Immature natural killer cell (primary cell): ENCODE measurements at places on chromosomes 7 and 10. TPM values are rescaled to one million over a fixed set of nuclear protein-coding genes. Genes with fewer than 3 reads are reported as not detected.
A peak's percentile ranks its signal among the peaks of the same experiment; 100 is the strongest.

DNA sequence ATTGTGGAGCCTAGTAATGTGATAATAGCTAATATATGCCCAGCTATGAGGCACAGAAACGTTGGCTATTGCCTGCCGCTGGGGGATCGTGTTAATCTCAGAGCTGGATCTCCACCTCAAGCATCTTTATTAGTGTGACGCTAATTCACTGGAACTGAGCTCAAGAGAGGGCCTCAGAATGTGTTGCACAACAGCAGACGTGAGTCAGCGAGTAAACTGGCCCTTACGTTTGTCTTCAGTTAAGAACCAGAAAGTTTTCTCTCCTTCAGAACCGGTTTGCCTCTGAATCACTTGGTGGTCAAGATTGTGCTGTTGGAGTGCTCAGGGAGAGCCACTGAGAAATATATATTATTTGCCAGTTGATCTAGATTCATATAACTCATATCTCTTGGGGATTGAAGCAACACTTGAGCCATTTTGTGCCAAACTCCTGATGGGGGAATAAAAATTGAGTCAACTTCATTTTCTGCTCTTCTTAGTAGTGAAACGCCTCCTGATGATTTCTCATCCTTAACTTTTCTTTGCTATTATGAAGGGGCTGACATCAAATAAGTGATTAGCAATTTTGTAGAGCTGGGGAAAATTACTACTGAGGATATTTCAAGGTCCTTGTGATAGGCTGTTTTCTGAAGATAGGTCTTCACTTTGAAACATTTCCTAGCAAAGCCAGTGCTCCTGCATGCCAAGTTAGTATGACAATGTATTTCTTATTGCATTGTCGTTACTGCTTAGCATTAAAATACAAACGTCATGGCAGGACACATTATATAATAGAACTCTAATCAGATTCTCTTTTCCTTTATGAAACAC, 22.3 kb downstream of the BZW2 start:
- no peak for DNase-seq

- no peak for DNase-seq
These were observed 125.9 kb upstream of the HPS1 start for GRCh38 chr10:98572594-98572993.

- DNase-seq = peak; percentile 24
These were observed 19.8 kb downstream of the ERCC6 start for GRCh38 chr10:49518982-49519578.

GRCh38 chr7:152512706-152513105, 76.9 kb upstream of the KMT2C start:
- peak; percentile 7 for DNase-seq

DNA sequence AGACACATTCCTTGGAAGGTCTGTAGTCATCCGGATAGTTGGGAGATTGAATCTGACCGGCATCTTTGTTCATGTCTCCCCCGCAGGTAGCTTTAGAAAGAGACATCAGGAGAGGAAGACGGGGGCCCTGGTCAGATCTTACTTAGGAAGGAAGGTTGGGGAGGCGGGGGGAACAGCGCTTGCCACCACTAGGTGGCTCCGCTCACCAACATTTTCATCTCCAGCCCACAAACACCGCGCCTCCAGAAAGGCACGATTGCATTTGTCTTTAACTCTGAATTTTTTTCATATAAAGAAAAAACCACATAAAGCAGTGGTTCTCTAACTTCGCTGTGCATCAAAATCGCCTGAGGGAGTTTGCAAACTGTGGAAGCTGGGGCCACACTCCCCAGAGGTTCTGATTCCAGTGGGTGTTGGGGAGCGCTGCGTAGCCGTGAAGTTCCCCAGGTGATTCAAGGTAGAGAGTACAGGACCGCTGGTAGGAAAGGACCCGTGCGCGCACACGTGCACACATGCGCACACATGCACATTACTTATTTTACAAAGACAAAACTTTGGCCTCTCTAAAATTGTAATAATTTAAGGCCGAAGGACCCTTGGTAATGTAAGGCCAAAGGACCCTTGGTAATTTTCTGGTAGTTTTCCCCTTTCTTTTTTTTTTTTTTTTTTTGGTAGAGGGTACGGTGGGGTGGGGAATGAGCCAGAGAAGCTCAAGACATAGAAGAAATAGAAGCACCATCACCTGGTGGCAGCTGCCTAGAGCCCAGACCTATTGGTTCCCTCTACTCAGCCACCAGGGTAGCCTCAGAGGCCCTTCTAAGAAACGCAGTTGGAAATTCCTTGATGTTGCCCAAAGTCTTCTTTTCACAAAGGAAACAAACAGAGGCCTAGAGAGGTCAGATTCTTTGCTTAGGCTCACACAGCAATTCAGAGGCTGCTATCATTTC, 37.4 kb upstream of the OPALIN start:
- peak; percentile 42 for DNase-seq

DNA sequence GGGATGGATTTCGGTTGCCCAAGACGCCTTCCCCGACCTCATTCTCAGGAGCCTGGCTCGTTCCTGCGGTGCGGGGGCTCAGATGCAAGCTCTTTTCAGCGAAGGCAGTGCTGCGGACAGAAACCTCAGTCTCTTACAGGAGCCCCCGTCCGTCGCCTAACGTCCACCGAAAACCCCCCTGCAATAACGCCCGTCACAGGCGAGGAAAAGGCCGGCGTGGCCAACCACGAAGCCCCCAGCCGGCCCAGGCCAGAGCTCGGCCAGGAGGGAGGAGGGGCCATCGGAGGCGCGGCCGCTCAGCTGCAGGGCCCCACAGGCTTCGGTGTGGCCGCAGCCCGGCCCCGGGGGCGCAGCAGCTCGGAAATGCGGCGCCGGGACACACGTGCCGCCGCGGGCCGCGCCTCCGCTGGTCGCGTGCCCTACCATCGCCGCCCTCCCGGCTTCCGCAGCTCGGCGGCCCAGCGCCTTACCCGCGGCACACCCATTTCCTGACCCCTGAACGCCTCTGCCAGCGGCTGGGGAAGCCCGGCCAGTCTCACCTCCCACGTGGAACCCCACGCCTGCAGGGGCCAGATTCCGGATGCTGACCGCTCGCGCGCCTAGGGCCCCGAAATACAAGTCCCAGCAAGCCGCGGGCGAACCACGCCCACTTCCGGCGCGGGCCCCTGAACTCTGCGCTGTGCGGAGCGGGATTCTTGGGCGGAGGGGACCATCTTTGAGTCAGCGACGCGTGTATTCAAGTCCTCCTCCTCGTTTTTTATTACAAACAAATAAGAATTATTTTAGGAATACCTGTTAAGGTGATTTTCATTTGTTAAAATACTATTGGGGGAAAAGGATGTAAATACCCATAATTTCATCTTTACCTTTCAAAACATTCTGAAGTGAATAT, at the start of gene ZNF239:
TSS of gene ZNF239 (minus strand) at position 616 of the 892 bp plus-strand sequence. CDS start 16,537 bp downstream, outside the sequence.
- peak; percentile 92 for DNase-seq

DNA sequence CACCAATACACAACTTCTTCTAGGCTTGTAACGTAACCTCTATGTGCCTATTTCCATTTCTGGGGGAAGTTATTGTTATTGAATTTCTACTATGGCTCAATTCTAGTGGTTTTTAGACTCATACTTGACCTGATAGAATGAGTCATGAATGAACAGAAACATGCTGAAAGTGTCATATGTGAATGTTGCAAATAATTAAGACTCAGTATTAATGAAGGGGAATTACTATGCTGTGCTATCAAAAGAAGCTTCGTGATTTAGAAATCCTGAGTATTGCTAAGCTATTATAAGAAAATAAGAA, 135.1 kb upstream of the ZWINT start:
- DNase-seq = no peak

DNA sequence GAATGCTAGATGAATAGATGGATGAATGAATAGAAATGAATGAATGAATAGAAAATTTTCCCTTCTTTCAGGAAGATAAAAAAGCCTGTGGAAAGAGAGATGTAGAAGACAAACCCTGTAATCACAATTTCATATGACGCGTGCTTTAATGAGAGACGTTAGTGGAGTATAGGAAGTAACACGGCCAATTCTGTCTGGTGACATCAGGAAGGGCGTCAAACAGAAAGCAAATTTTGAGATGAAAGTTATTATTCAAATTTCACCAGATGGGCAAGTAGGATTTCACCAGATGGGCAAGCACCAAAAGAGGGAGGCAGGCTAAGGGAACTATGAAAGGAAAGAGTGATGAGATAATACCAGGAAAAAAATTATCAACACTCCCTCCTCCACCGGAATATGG, 128.9 kb upstream of the PRSS1 start:
- DNase-seq = no peak

DNA sequence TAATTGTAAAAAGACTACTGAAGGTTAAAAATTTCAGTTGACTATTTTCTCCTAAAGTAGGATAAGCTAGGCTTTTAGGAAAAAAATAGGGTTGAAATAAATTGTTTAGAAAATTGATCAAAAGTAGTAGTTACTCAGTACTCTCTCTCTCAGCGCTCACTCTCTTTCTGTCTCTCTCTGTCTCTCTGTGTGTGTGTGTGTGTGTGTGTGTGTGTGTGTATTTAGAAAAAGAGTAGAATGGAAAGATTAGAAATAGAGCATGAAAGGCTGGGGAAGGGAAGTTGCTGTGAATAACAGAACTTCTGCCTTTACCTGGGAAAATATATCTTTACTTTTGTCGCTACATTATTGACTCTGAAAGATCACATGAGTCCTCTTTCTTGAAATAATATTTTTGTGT, 20.6 kb downstream of the ADK start:
- no peak for DNase-seq

- no peak for DNase-seq
These were observed 24.9 kb upstream of the KNDC1 start for GRCh38 chr10:133135116-133135465.

- no peak for DNase-seq
These were observed 68.0 kb upstream of the PRR15 start for GRCh38 chr7:29495653-29496052.

- DNase-seq = no peak
These were observed 121.1 kb upstream of the ZEB1 start for GRCh38 chr10:31197886-31198285.

DNA sequence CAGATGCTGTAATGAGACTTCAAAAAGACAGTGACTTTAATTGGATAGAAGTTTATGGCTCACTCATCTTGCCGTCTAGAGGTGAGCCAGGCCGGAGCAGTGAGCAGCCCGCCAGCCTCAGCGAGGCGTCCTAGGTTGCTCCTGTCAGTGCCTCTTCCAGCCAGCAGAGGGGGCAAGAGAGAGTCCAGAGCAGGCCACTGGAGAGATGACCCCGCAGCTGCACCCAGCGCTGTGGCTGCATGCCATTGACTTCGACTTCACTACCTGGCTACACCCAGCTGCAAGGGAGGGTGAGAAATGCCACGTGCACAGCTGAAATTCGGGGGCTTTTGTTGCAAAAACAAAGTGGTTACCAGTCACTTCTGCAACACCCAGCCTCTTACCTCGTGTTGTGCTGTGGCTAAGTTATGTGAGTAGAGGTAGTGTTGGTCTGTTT, 26.5 kb downstream of the NUB1 start:
- peak; percentile 71 for DNase-seq

Gene LRRC17
- not detected for polyA plus RNA-seq

Gene LIPK
- not detected for polyA plus RNA-seq

Gene PRLHR
- not detected for polyA plus RNA-seq

Gene GIMAP1
- 71.4 TPM for polyA plus RNA-seq

Gene BHLHA15
- polyA plus RNA-seq = not detected

Gene CYP26C1
- polyA plus RNA-seq = not detected

Gene OPN4
- polyA plus RNA-seq = not detected

Gene AKAP9
- polyA plus RNA-seq = 8.1 TPM

Gene NPVF
- polyA plus RNA-seq = not detected

Gene PKD1L1
- polyA plus RNA-seq = not detected

Gene MBL2
- polyA plus RNA-seq = not detected
